Tibial nerve (tissue), 4 donors: ENCODE measurements at places on chromosomes 4 and X. TPM values are rescaled to one million over a fixed set of nuclear protein-coding genes. Genes with fewer than 3 reads are reported as not detected.

- no peak for DNase-seq
- H3K27me3 ChIP-seq, result no peaks in the 10 kb centered on the region
- no peak overlapping the region for H3K4me3 ChIP-seq
- no peaks in the 10 kb centered on the region for H3K36me3 ChIP-seq
- H3K4me1 ChIP-seq, result no peaks in the 10 kb centered on the region
Observed at GRCh38 chr4:126958482-126958881, 674.3 kb upstream of the INTU start.

GRCh38 chr4:15906020-15906443, 32.5 kb downstream of the FGFBP1 start:
- H3K36me3 ChIP-seq, result no peaks in the 10 kb centered on the region
- H3K27ac ChIP-seq, result no peak overlapping the region
- H3K4me1 ChIP-seq, result no peaks in the 10 kb centered on the region
- DNase-seq, result no peak
- H3K27me3 ChIP-seq, result no peaks in the 10 kb centered on the region
- no peak overlapping the region for H3K4me3 ChIP-seq

GRCh38 chr4:8664976-8665375, 72.4 kb downstream of the CPZ start:
- no peaks in the 10 kb centered on the region for H3K27me3 ChIP-seq
- no peaks in the 10 kb centered on the region for H3K4me1 ChIP-seq
- no peaks in the 10 kb centered on the region for H3K36me3 ChIP-seq
- no peak for DNase-seq
- no peak overlapping the region for H3K4me3 ChIP-seq

PPP2R3B gene
- total RNA-seq, result 22.8 TPM

GRCh38 chr4:160894809-160895208, 1269.0 kb downstream of the FSTL5 start:
- no peaks in the 10 kb centered on the region for H3K36me3 ChIP-seq
- no peaks in the 10 kb centered on the region for H3K4me1 ChIP-seq
- no peak overlapping the region for H3K27ac ChIP-seq
- H3K27me3 ChIP-seq, result no peaks in the 10 kb centered on the region
- no peak for DNase-seq

GRCh38 chr4:25896776-25897539, 17.1 kb upstream of the SMIM20 start:
- no peak overlapping the region for H3K4me3 ChIP-seq
- no peak for DNase-seq
- H3K4me1 ChIP-seq, result no peaks in the 10 kb centered on the region
- H3K27ac ChIP-seq, result no peak overlapping the region

DNA sequence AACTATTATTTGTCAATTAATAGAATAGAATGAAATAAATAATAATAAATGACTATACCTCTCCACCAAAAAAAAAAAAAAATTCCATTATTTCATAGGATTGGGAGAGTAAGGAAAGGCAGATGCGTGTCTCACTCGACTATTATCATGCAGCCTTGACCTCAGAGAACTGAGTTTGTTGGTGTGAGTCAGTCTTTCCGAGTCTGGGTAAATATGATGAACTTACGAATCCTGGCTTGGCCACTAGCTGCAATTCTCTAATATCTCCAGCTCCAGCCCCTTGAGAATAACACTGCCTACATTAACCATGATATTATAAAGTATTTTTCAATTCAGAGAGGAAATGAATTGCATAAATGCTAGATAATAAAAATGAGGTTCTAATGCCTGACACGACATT, 46.6 kb upstream of the DHX15 start:
- H3K36me3 ChIP-seq, result no peaks in the 10 kb centered on the region
- no peaks in the 10 kb centered on the region for H3K27me3 ChIP-seq
- H3K4me1 ChIP-seq, result no peaks in the 10 kb centered on the region
- H3K27ac ChIP-seq, result no peak overlapping the region
- H3K4me3 ChIP-seq, result no peak overlapping the region
- no peak for DNase-seq

- H3K4me3 ChIP-seq, result no peak overlapping the region
- no peak overlapping the region for H3K27ac ChIP-seq
- no peak for DNase-seq
- H3K4me1 ChIP-seq, result no peaks in the 10 kb centered on the region
- H3K36me3 ChIP-seq, result peaks cover 10% of the 10 kb centered on the region
Observed at GRCh38 chr4:152340818-152341217, 195.1 kb downstream of the FBXW7 start.

DNA sequence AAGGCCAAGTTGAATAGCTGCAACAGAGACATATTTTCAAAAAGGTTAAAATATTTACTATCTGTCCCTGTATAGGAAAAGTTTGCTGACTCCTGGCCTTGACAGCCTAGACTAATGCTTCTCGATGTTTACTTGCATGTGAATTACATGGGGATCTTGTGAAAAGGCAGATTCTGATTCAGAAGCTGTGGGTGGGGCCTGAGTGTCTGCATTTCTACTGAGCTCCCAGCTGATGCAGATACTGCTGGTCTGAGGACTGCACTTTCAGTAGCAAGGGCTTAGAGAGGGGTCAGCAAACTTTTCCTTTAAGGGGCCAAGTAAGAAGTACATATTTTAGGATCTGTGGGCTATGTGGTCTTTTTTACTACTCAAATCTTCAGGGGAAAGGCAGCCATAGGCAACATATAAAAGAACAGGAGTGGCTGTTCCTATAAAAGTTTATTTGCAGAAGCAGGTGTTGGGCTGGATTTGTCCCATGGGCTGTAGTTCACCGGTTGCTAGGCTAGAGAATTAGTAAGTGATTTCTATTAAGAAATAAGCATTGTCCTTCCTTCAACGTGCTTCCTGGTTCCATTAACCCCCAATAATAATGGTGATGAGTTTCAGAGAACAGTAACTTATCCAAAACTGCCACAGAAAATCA, 97.2 kb upstream of the PDE5A start:
- peaks cover 6% of the 10 kb centered on the region for H3K4me1 ChIP-seq
- no peak for DNase-seq
- H3K4me3 ChIP-seq, result no peak overlapping the region
- no peaks in the 10 kb centered on the region for H3K36me3 ChIP-seq
- H3K27me3 ChIP-seq, result no peaks in the 10 kb centered on the region

GRCh38 chr4:112168719-112169500, 23.7 kb downstream of the FAM241A start:
- DNase-seq, result no peak
- H3K4me1 ChIP-seq, result no peaks in the 10 kb centered on the region
- H3K27ac ChIP-seq, result no peak overlapping the region
- no peaks in the 10 kb centered on the region for H3K36me3 ChIP-seq

SYN1 gene
- total RNA-seq, result 0.42 TPM

DNA sequence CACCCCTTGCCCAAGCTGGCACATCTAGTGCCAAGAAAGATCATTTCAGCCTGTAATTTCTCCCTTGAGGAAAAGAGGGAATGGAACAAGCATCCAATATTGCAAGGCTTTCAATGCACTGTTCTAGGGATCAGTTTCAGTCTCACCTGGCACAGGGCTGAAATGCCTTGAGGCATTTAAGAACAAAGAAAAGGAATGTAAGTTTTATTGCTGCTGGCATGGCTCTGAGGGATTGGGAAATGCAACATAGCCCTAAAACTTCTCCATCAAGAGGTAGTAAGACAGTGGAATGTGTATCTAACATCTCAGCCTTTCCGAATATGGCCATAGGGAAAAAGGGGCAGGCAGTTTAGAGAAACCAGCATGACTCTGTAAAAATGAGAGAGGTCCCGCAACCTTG, 732.6 kb upstream of the LCORL start:
- H3K27me3 ChIP-seq, result no peaks in the 10 kb centered on the region
- H3K4me1 ChIP-seq, result no peaks in the 10 kb centered on the region

DNA sequence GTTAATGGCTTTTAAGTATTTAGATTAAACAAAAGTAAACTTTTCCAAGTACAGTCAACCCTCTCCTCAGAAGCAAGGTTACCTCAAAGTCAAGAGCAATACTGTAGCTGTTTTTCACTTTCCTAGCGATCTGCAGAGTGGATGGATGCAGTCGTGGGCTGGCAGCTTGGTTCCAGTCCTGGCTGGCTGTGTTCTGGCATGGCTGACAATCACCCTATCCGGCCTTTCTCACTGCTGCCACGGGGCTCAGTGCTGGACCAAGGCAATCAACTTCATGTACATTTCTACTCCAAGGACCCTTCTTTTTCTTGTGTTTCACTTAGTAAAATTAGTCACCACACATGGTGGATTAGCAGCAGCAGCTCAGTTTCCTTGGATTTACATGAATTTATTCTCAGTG, 208.3 kb downstream of the GABRB1 start:
- no peaks in the 10 kb centered on the region for H3K27me3 ChIP-seq
- DNase-seq, result no peak
- H3K4me1 ChIP-seq, result no peaks in the 10 kb centered on the region
- no peaks in the 10 kb centered on the region for H3K36me3 ChIP-seq
- H3K27ac ChIP-seq, result no peak overlapping the region

- no peaks in the 10 kb centered on the region for H3K36me3 ChIP-seq
- DNase-seq, result no peak
- H3K4me3 ChIP-seq, result no peak overlapping the region
Observed at GRCh38 chrX:110983024-110983423, 113.0 kb upstream of the PAK3 start.

USP17L12 gene
- not detected for total RNA-seq

UGT2B10 gene
- total RNA-seq, result not detected

MAGEE2 gene
- not detected for total RNA-seq

RIPPLY1 gene
- total RNA-seq, result not detected

DNA sequence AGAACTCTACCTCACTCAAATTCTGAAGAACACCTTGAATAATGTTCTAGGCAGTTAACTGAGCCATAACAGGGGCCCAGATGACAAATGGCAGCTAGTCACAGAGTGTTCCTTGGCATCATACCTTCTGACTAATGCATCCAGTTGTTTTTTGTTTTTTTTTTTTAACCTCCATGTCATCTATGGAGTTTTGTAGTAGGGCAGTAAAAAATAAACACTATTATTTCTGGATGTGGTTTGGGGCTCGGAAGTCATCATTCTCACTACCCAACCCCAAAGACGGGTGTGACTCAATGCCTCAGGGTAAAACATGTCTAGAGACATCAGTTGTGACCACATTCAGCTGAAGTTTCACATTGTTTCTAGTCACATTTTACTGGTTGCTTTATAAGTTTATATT, 31.2 kb upstream of the MCF2 start:
- H3K36me3 ChIP-seq, result no peaks in the 10 kb centered on the region
- no peak overlapping the region for H3K27ac ChIP-seq
- no peak overlapping the region for H3K4me3 ChIP-seq
- no peaks in the 10 kb centered on the region for H3K27me3 ChIP-seq
- no peak for DNase-seq

MAGEA4 gene
- not detected for total RNA-seq

- no peaks in the 10 kb centered on the region for H3K27me3 ChIP-seq
- no peak overlapping the region for H3K27ac ChIP-seq
- peaks cover 5% of the 10 kb centered on the region for H3K4me1 ChIP-seq
- no peak for DNase-seq
Observed at GRCh38 chr4:102497986-102498385, 3.2 kb upstream of the NFKB1 start.
